A673 (cell line): ENCODE measurements at places on chromosomes 13 and 19. TPM values are rescaled to one million over a fixed set of nuclear protein-coding genes. Genes with fewer than 3 reads are reported as not detected.

DNA sequence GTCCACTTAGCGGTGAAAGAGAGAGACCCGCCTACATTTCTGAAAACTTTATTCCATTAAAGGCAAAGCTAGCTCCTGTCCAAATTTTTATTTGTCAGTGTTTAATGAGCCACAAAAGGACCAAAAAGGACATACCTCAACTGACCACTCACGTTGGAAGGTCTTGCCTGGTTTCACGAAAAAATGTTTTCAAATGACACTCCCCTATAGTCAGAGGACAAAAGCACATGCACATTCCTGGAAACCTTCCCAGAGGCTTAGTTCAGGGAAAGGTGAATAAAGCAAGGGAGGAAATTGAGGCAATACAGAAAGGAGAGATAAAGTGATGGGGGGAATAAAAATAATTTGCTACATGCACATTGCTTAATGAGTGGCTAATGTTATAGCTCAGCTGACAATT, 55.6 kb downstream of the DOCK9 start:
- no peaks in the 10 kb centered on the region for H3K4me1 ChIP-seq
- no peaks in the 10 kb centered on the region for H3K36me3 ChIP-seq
- H3K4me3 ChIP-seq: no peak overlapping the region
- H3K27me3 ChIP-seq: no peaks in the 10 kb centered on the region

- DNase-seq: no peak
- no peaks in the 10 kb centered on the region for H3K4me1 ChIP-seq
- H3K36me3 ChIP-seq: no peaks in the 10 kb centered on the region
- H3K27ac ChIP-seq: no peak overlapping the region
Measured at GRCh38 chr13:110957181-110957884, 42.5 kb upstream of the ANKRD10 start.

DNA sequence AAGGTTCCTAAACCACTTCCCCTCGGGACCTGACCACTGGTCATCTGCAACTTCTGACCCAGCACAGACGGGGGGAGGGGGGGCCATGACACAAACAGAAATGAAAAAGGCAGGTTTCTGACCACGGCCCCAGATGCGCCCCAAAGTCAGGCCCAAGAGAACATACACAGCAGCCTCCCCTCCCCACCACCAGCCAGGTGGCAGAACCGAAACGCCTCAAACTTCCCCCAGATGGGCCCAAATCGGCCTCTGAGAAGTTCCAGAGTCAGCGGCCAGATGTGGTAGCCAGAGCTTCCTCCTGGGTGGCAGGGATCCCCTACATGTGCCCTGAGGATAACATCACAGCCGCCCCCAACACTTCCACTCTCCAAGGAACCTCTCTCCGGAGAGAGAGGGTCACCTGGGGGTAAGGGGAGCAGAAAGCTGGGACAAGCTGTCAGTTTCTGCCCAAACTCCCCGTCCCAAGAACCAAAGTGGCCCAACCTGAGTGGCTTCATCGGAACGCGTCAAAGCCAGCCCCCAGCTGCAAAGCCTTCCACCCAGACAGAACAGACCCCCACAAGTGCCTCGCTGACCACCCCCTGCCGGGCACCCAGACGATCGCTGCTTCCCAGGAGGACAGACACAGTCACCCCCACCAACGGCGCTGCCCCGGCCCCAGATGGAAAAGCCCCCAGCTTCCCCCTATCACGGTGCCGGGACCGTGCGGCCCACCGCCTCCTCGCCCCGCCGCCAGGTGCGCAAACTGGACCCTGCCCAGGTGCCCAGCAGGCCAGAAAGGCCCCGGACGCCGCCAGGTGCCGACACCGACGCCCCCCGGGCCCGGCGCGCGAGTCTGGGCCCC, 800 bp downstream of the ELL start:
- no peaks in the 10 kb centered on the region for H3K36me3 ChIP-seq
- peaks cover 4% of the 10 kb centered on the region for H3K4me1 ChIP-seq
- peak overlapping the region; percentile 93 for H3K27ac ChIP-seq
- peak overlapping the region; percentile 89 for H3K4me3 ChIP-seq
- DNase-seq: no peak

DNA sequence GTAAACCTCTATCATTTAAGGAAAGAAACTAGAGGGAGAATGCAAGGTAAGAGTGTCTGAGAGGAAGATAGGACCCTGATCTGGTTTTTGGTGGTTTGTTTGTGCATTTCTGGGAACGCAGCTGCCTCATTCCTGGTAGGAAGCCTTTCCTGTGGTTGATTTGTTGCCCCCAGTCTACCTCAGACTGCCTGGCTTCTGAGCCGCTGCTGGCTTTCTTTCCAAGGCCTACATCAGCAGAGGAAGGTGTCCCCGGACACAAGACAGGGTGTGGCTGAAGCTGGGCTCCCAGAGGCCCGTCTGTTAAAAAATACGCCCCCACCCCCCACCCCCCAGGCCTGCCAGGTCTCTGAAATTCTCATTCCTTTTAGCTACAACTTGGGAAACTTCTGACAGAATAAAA, 42.6 kb downstream of the C13orf42 start:
- H3K27ac ChIP-seq: no peak overlapping the region
- H3K36me3 ChIP-seq: no peaks in the 10 kb centered on the region
- H3K4me1 ChIP-seq: no peaks in the 10 kb centered on the region
- no peak overlapping the region for H3K4me3 ChIP-seq
- H3K27me3 ChIP-seq: no peaks in the 10 kb centered on the region

- peaks cover 64% of the 10 kb centered on the region for H3K4me1 ChIP-seq
- no peaks in the 10 kb centered on the region for H3K27me3 ChIP-seq
- peak; percentile 61 for DNase-seq
- H3K36me3 ChIP-seq: no peaks in the 10 kb centered on the region
Measured at GRCh38 chr13:36915106-36915505, 4.9 kb downstream of the SMAD9 start.

DNA sequence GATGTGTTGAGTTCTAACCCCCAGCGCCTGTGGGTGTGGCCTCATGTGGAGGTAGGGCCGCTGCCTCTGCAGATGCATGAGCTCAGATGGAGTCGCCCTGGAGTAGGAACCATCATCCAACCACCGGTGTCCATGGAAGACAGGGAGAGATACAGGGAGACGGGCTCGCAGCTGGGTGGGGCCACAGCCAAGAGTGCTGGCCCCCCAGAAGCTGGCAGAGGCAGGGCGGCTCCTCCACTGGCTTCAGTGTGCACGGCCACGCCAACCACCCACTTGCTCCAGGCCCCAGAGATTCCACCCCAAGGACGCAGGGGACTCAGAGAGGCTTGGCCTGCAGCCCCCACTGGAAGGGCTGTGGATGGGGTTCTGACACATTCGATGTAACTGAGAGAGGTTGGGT, 5.4 kb upstream of the MCF2L start:
- no peak overlapping the region for H3K27ac ChIP-seq
- H3K4me3 ChIP-seq: no peak overlapping the region
- DNase-seq: no peak
- H3K36me3 ChIP-seq: no peaks in the 10 kb centered on the region

- no peak for DNase-seq
- peaks cover 43% of the 10 kb centered on the region for H3K36me3 ChIP-seq
- no peak overlapping the region for H3K27ac ChIP-seq
- no peak overlapping the region for H3K4me3 ChIP-seq
- no peaks in the 10 kb centered on the region for H3K27me3 ChIP-seq
Measured at GRCh38 chr19:1087813-1088415, 7.3 kb downstream of the POLR2E start.

GRCh38 chr13:111392486-111392885, 72.0 kb downstream of the TEX29 start:
- H3K4me3 ChIP-seq: no peak overlapping the region
- no peak for DNase-seq
- H3K27me3 ChIP-seq: no peaks in the 10 kb centered on the region
- no peak overlapping the region for H3K27ac ChIP-seq
- H3K4me1 ChIP-seq: no peaks in the 10 kb centered on the region

DNA sequence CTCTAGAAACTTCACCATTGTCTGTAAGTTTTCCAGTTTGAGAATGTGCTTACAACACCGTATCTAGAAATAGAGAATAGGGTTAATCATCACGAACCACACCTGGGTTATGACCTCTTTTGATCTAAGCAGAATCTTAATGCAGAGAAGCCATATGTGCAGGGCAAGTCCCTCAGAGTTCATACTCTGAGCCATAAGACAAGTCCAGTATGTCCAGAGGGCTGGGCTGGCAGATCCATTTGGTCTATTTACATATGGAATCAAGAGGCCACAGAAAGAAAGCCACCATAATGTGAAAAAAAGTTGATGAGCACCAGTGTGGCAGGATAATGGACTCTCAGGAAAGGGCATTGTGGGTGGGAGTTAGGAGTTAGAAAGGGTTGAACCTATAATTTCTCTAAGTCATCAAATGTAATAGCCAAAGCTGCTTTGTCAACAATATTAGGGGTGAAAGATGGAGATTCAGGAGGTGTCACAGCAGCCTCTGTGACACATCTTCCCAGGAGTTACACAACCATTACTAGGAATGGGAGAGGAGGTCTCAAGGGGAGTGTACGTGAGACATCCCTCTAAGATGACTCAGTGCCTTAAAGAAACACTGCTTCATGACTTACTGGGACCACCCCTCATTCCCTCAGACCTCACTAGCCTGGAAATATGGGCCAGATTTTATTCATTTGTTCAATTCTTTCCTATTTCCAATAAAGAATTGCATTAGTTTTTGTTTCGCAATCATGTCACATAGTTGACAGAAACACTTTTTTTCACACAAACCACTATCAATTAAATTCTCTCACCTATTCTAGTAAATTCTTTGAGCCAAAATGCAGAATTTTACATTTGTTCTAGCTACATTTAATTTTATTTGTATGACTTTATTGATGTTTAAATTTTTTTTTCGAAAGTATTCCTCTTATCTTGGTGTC, 30.4 kb upstream of the OLFM4 start:
- no peak overlapping the region for H3K4me3 ChIP-seq
- H3K4me1 ChIP-seq: no peaks in the 10 kb centered on the region
- no peaks in the 10 kb centered on the region for H3K36me3 ChIP-seq
- no peaks in the 10 kb centered on the region for H3K27me3 ChIP-seq
- no peak for DNase-seq

DNA sequence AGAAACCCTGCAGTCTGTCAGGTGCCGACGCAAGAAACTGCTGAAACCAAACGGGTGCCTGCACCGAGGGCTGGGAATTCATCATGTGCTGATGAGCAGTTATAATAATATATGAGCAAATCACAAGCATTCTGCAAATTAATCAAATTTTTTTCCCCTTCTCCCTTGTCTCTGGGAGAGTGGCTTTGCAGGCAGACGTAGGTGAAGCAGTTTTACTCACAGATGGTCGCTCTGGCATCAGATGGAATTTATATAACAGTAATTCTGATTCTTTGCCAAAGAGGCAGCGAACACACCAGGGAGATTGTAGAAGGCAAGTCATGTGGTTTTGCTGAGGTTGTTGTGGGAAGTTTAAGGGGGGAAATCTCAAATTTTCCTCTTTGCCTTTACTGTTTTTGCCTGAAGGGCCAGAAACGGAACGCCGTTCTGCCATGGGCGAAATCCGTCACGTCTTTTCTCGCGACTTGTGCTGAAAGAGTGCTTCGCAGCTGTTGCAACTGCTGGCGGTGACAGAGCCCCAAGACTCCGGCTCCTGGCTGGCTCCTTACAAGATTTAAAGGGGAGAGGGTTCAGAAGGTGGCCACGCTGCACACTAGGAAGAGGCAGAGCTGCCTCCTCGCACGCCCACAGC, 320.1 kb downstream of the ZNF536 start:
- peak overlapping the region; percentile 84 for H3K27ac ChIP-seq
- H3K4me3 ChIP-seq: peak overlapping the region; percentile 19
- DNase-seq: peak; percentile 53
- H3K36me3 ChIP-seq: no peaks in the 10 kb centered on the region
- peaks cover 47% of the 10 kb centered on the region for H3K4me1 ChIP-seq

DNA sequence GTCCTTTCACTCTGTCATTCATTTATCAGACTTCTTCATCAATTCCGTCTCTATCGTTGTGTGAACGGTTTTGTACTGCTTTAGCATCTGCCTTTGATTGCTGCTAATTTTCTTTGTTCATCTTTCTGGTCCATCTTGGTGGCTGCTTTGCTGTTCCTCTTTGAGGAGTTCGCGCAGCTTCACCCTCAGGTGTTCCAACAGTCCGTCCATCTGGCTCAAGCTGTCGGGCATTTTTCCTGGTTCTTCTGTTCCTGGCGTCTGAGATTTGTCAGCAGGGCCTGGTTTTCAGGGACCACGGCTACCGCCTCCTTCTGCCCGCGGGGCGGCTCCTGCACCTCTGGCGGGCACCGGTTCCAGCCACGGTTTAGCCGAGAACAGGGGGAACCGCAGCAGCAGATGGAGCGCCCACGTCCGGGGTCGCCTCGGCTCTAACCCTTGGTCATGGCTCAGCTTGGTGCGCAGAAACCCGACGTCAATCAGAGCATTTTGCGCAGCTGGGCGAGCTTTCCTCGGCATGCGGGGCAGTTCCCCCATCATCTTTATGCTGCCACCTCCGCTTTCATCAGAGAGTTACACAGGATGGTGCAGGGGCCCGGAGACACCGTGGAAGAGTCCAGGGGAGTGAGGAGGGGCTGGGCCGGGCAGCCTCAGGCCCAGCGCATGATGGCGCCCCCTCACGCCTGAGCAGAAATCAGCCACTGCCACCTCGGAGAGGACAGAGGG, 89.5 kb downstream of the ZNF100 start:
- no peak overlapping the region for H3K27ac ChIP-seq
- H3K27me3 ChIP-seq: no peaks in the 10 kb centered on the region
- H3K4me3 ChIP-seq: no peak overlapping the region
- no peak for DNase-seq
- no peaks in the 10 kb centered on the region for H3K4me1 ChIP-seq
- no peaks in the 10 kb centered on the region for H3K36me3 ChIP-seq

- H3K36me3 ChIP-seq: peaks cover 6% of the 10 kb centered on the region
- peak overlapping the region; percentile 51 for H3K4me3 ChIP-seq
- peak overlapping the region; percentile 80 for H3K27ac ChIP-seq
- peak; percentile 78 for DNase-seq
- peaks cover 64% of the 10 kb centered on the region for H3K4me1 ChIP-seq
Measured at GRCh38 chr19:1265615-1266128, 3.5 kb upstream of the CIRBP start.

Gene KLK2
- not detected in 2 replicates for total RNA-seq

Gene OR7A5
- total RNA-seq: not detected in 2 replicates

Gene FGF22
- 0.19 and 0.57 TPM in 2 replicates for total RNA-seq

Gene ERCC1
- 158 and 165 TPM in 2 replicates for total RNA-seq

Gene SLC10A2
- total RNA-seq: not detected in 2 replicates

Gene ATP8A2
- 0.92 and 1.2 TPM in 2 replicates for total RNA-seq
